ENCODE measurements at places on chromosomes 4 and X.

- DNase-seq, result no peak
Observed at GRCh38 chr4:78343682-78344081, 207.9 kb upstream of the ANXA3 start.

- DNase-seq, result no peak
Observed at GRCh38 chr4:69092980-69093568, 3.2 kb upstream of the UGT2B7 start.

GRCh38 chr4:186029571-186030398 lies 39.2 kb upstream of the TLR3 start:
- no peak for DNase-seq

DNA sequence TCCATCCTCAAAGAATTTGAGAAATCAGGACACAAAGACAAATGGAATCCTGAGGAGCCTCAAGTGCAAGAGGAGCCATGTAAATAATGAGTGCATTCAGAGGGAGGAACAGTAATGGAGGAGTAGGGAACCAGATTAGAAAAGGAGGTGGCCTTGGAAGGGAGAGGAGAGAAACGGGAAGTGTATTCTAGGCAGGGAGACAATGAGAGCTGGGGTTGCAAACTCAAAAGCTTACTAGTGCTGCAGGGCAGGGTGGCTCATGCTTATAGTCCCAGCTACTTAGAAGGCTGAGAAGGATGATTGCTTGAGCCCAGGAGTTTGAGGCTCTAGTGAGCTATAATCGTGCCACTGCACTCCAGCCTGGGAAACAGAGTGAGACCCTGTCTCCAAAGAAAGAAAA lies 113.2 kb upstream of the LSM6 start:
- no peak for DNase-seq

- DNase-seq, result no peak
Observed at GRCh38 chrX:69192603-69193002, 27.4 kb upstream of the PJA1 start.

DNA sequence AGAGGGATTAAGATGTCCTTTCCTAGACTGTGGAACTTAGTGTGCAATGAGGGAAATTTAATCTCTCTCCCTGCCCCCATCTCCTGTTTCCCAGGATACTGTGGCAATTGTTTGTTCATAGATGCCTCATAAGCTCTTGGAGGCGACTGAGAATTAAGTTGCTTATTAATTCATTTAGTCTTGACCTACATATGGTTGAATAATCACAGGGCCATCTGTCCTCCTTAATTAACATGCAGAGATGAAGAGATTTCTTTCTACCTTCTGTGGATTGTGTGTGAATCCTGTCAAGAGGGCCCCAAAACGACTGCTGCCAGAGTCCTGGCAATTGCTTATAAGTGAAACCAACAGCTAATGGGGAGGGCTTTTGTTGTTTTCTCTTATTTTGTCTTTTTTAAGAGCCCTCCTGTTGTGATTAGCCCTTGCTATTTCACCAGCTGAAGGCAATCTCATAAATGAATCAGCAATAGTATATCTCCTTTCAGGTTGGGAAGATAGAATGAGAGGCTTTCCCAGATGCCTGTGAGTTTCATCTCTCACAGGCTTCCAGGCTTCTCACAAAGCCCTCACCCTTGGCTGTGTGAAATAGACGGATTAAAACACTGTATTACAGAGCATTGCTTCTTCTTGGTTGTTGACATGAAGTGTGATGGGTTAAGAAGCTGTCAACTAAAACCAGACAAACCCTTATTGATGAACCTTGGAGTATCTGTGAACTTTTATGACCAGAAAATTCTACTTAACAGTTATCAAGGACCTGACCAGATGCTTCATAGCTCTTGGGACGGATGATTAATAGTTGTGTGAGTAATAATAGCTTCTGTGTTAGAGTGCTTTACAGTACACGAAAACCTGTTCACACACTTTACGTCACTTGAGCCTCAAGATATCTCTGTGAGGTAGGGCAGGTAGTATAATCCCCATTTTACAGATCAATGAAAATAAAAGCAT lies 58.5 kb downstream of the PGRMC2 start:
- DNase-seq, result no peak

GRCh38 chr4:141463678-141464077 lies 172.7 kb upstream of the IL15 start:
- no peak for DNase-seq

- DNase-seq, result peak; percentile 41
Observed at GRCh38 chr4:146520896-146521540, 722 bp downstream of the SLC10A7 start.

DNA sequence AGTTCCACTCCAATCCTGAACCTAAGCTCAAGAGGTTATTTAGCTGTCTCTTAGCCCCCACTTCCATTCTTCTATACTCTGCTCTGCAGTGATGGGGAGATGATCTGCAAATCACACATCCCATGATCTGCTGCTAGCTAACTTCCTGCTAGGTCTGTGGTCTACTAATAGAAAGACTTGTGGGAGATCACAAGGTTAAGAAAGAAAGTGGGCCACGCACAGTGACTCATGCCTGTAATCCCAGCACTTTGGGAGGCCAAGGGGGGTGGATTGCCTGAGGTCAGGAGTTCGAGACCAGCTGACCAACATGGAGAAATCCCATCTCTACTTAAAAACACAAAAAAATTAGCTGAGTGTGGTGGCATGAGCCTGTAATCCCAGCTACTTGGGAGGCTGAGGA lies 471.1 kb upstream of the NWD2 start:
- peak; percentile 1 for DNase-seq

- DNase-seq, result no peak
Observed at GRCh38 chr4:55014876-55015275, 110.5 kb downstream of the KDR start.

DNA sequence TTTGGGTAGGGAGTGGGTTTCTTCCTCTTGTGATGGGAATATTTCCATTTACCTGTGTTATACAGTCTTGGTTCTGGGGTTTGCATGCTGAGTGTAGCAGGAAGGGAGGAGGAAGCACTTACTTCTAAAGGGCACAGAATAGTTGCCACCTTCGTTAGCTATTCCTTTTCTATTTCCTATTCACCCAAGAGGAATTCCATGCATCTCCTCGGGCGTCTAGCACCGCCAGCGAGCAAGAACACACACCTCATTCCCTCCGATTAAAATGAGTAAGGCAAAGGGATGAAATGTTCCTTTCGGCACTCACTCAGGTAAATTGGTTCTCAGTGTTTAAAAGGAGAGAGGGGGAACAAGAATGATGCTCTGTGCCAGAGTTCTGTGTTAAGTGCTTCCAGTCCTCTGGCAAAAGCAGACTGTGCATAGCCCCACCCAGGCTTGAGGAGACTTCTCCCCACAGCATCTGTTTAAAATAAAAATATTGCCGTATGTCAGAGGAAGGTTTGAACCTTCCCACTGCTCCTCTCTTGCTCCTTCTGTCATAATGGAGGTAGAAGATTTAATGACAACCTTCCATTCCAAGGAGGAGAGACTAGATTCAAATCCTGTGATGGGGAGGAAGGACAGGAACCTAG lies 351.4 kb downstream of the PTTG2 start:
- DNase-seq, result no peak

GRCh38 chr4:139896091-139896604 lies 230.5 kb downstream of the MGST2 start:
- DNase-seq, result no peak

- no peak for DNase-seq
Observed at GRCh38 chr4:68176500-68176899, 46.8 kb upstream of the TMPRSS11F start.

DNA sequence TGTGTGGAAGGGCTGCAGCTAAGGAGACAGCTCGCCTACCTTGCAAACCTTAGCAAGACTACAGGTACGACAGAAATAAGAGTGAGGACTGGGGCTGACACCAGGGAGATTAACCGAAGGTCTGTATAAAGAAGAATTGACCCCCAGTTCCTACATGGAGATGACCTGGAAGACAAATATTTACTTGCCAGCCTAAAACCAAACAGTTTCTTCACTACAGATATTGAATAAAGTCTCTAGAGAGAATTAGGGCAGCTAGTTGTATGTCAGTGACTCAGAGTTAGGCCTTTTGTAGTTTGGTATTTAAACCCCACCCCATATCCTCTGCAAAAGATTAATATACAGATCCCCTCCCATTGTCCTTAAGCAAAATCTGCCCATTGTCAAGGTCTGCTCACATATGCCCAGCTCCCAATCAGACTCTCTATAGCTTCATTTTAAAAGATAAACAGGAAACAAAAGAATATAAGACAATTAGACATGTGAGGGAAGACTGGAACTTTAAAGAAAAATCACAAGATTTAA lies 28.1 kb upstream of the FRMPD3 start:
- no peak for DNase-seq

- DNase-seq, result no peak
Observed at GRCh38 chrX:70301716-70302115, 11.8 kb downstream of the KIF4A start.

DNA sequence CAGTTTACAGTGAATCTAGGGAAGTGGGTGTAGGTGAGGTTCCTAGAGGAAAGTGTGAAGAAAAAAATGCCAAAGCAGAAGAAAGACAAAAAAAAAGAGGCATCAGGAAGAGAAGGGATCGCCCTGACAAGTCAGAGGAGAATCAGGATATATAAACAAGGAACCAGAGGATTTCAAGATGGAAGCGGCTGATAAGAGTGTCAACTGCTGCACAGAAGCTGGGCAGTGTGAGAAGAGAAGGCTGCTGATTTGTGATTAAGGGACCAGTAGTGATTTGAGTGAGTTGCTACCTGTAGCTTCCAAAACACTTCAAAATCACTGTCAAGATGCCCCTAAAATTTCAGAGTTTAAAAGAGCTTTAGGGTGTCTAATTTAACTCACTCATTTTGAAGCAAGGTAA lies 258.2 kb downstream of the PPP3CA start:
- no peak for DNase-seq

- no peak for DNase-seq
Observed at GRCh38 chrX:23699636-23700194, 32.4 kb downstream of the PRDX4 start.

GRCh38 chrX:154431341-154431740 lies 2.9 kb downstream of the ATP6AP1 start:
- no peak for DNase-seq

GRCh38 chr4:100983426-100983825 lies 363.9 kb downstream of the PPP3CA start:
- DNase-seq, result no peak

DNA sequence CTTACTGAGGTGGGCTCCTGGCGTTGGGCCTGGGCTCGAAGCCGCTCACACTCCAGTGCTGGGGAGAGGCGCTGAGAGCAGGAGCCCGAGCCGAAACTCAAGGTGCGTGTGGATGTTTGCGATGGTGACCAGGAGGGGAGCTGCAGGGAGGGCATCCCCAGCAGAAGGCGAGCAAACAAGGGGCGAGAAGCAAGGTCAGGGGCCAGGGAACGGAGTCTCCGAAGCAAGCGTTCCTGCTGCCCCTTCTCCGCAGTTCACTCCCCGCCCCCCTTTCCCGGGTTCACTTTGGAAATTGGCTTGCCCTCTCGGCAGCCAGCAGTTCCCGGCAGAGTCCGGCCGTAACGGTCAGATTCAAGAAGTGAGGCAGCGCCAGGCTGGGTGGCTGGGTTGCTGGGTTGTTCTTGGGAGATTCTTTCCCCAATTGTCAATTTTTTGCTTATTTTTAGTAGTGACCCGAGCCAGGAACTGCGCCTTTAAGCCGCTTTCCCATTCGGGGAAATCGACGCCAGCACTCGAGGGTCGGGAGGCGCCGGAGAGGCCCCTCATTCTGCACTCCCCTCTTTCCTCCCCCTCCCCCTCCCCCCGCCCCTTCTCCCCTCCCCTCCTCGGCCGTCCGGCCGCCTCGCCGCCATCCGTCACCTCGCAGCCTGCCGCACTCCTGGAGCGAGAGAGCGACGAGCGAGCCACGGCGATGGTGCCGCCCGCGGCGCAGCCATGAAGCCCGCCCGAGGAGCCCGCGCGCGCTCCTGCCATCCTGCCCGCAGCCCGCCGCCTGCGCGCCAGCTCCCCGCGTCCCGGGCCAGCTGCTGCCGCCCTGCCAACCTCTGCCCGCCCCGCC lies at the start of gene FRMPD3:
Gene FRMPD3 (plus strand): TSS at position 655 of the 838 bp plus-strand sequence. CDS start 76,937 bp downstream, outside the sequence.
- peak; percentile 2 for DNase-seq

DNA sequence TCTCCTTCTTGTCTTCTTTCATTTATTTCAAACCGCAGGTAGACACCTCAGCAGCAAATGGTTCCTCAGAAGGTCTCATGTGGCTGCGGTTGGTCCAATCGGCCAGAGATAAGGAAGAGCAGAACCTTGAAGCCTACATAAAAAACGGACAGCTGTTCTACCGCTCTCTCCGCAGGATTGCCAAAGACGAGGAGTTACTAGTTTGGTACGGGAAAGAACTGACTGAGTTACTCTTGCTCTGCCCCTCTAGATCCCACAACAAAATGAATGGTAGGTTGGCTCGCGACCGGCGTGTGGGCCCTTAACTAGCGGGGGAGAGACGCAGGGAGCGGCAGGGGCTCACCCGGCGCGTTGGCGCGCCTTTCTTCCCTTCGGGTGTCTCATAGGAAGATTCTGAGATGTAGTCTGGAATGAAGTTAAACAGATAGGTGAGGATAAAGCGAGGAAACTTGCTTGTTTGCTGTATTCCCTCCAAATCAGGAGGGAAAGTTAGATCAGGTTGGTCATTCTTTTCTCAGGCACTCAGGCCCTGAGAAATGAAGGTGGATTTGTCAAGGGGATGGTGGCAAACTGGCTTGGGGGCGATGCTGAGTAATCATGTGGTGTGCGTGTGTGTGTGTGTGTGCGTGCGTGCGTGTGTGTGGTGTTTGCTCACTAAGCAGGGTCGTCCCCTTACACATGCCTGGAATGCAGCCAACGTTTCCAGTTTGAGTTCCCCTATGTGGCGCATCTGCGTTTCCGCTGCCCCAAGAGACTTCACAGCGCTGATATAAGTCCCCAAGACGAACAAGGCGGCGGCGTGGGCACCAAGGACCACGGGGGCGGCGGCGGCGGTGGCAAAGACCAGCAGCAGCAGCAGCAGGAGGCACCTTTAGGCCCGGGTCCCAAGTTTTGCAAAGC lies 4.2 kb downstream of the PRDM8 start:
- DNase-seq, result no peak

GRCh38 chr4:11485926-11486325 lies 57.2 kb upstream of the HS3ST1 start:
- DNase-seq, result no peak

- peak; percentile 25 for DNase-seq
Observed at GRCh38 chrX:108199691-108200090, 108.1 kb downstream of the ATG4A start.

GRCh38 chrX:18607966-18608365 lies 63.9 kb downstream of the RS1 start:
- DNase-seq, result no peak

DNA sequence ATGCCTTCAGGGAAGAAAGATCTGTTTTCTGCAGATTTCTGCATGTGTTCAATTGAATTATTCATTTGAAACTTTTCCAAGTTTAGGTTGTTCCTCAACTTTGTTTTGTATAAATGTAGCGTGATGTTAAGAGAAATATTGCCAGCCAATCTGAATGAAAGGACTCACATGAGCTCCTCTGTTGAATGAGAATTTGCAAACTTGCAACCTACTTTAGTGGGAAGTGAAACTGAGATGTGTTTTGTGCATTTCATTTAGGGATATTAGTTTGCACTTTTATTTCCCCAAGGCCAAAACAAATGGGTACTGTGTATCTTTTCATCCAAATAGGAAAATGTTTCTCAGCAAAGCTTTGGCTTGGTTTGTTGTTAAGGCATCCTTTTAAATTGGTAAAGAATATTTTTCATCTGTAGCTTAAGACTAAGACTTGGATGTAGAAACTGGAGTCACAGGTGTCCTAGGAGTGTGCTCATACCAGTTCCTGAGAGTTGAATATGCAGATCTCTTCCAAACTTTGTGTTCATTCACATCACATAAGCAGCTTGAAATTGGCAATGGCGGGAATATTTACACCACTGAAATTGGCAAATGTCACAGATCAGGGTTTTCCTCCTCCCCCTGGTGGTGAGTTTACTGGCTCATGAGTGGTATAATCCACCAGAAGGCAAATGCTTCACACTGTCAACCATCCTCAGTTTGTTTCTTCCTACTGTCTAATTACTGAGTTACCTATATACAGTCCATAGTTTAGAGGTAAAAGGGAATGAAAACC lies 193.6 kb upstream of the BANK1 start:
- DNase-seq, result peak; percentile 29

All from activated CD4-positive, alpha-beta T cell treated with anti-CD3 and anti-CD28 coated beads, Interleukin-2, amount 50 U/mL, for 16 hours (primary cell).